DMS53 (cell line): ENCODE measurements at places on chromosomes 7 and 10.

GRCh38 chr10:101565936-101566332, 22.1 kb downstream of the POLL start:
- no peak for DNase-seq

- no peak for DNase-seq
Measured at GRCh38 chr10:102919992-102920739, 2.1 kb downstream of the CNNM2 start.

- DNase-seq = no peak
Measured at GRCh38 chr7:140317999-140318398, 80.3 kb downstream of the SLC37A3 start.

- DNase-seq = no peak
Measured at GRCh38 chr10:125018576-125019143, 76.7 kb downstream of the ZRANB1 start.

DNA sequence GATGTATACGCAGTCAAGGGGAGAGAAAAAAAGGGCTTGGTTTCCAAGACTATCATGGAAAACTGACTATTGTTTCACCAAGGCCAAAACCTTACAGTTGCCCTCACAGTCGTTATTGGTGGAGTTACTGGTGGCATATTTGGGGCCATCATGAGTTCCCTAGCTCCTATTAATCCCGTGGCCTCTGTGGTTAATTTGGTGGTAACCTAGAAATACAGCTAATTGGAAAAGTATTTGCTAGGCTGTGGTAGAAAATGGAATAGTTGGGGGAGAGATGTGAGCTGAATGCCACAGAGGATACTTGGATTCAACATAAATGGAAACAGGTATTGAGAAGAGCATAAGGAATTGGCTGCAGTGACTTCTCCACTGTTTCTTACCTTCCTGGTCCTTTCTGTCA, 450.7 kb downstream of the KCNMA1 start:
- DNase-seq = no peak
